T-cell (primary cell): ENCODE measurements at places on chromosomes 3 and 15. TPM values are rescaled to one million over a fixed set of nuclear protein-coding genes. Genes with fewer than 3 reads are reported as not detected.
A peak's percentile ranks its signal among the peaks of the same experiment; 100 is the strongest.

The RASL12 gene
- 0.18 TPM for total RNA-seq

The P2RY1 gene
- total RNA-seq, result 0.33 TPM

DNA sequence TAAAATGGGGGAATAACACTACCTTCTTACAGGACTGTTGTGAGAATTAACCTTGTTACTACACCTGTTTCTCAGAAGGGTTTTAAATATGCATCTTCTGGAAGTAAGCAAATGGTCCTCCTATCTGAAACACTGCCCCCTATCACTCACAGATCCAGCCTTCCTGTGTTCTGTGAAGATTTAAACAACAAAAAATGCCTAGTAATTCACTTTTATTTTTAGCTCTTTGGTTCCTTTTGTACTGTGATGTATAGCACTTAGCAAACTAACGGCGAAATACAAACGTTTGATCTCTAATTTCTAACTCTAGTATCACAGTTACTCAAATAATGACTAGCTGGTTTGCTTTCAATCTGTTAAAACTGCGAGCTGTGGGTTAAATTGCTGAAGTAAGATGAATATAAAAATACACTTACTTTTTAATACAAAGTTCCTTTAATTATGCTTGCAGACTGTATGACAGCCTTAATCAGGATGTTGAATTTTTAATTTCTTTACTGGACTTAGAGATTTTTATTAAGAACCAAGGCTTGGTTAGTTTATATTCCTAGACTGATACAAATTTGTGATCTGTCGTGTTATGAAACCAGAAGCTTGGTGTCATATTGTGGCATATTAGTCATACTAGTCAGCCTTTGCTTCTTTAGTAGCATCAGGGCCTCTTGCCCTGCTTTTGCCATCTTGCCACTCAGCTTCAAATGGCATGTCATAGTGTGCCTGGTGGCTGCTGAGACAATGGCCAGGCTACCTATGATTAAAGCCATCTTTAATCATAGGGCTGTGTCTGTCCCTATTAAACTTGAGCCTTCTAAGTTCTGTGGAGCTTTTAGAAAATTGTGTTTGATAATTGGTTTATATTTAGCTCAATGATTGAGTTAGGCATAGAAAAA, 9.2 kb downstream of the EIF3J start:
- H3K36me3 ChIP-seq, result no peaks in the 10 kb centered on the region
- no peak for DNase-seq
- H3K27ac ChIP-seq, result peak overlapping the region; percentile 48

GRCh38 chr3:154085071-154085470, 36.1 kb upstream of the ARHGEF26 start:
- no peak overlapping the region for H3K4me3 ChIP-seq
- H3K27ac ChIP-seq, result no peak overlapping the region
- no peaks in the 10 kb centered on the region for H3K4me1 ChIP-seq
- no peaks in the 10 kb centered on the region for H3K36me3 ChIP-seq

The ALG1L2 gene
- 3.0 TPM for total RNA-seq

GRCh38 chr15:34107315-34107714, 5.4 kb downstream of the PGBD4 start:
- no peak overlapping the region for H3K27ac ChIP-seq
- H3K27me3 ChIP-seq, result no peaks in the 10 kb centered on the region
- H3K4me1 ChIP-seq, result peaks cover 5% of the 10 kb centered on the region
- H3K36me3 ChIP-seq, result no peaks in the 10 kb centered on the region

The GREM1 gene
- not detected for total RNA-seq

The CLDN16 gene
- not detected for total RNA-seq

The MELTF gene
- 1.2 TPM for total RNA-seq

- H3K4me1 ChIP-seq, result peaks cover 41% of the 10 kb centered on the region
- H3K4me3 ChIP-seq, result peak overlapping the region; percentile 96
- H3K27me3 ChIP-seq, result no peaks in the 10 kb centered on the region
- peak overlapping the region; percentile 99 for H3K27ac ChIP-seq
- peaks cover 5% of the 10 kb centered on the region for H3K36me3 ChIP-seq
Observed at GRCh38 chr15:44712346-44713005, 1.2 kb downstream of the B2M start.

The ATP2B2 gene
- total RNA-seq, result not detected

GRCh38 chr3:188084752-188085583, 69.0 kb upstream of the LPP start:
- no peaks in the 10 kb centered on the region for H3K36me3 ChIP-seq
- H3K4me1 ChIP-seq, result no peaks in the 10 kb centered on the region
- no peak overlapping the region for H3K27ac ChIP-seq
